ENCODE measurements at places on chromosomes 3 and 15.

DNA sequence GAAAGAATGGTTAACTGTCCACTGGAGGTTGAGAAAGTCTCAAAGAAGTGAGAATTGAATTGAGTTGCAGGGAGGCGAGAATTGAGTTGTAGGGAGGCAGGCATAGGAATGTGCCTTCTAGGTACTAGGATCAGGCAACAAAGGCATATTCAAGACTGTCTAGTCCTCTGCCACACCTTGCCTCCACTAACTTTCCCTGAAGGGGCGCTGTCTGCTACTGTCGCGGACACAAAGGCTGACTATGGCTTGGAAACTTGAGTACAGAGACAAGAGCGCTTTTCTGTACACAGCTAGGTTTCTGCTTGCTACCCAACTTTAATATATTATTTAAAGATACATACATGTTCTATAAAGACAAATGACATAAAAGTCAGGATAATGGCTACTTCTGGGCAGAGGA lies 10.4 kb upstream of the FBXL22 start:
- no peak for DNase-seq

- no peak for DNase-seq
These were observed 8.4 kb upstream of the CA12 start for GRCh38 chr15:63389902-63390670.

DNA sequence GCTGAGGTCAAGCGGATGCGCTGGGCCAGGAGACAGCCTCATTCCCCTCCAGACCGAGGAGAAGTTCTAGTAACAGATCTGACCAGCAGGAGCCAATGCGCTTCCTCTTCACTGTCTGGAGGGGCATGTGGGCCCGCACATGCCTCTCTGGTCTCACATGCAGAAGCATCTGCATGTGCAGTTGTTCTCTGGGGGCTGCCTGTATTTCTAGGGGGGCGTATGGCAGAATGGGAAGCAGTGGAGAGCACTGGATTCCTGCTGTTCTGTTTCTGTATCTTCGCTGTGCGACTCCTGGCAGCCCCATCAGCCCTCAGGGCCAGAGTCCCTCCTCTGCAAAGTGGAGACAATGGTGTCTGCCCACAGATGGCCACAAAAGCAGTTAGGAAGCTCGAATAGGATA lies 170.4 kb upstream of the IQSEC1 start:
- DNase-seq, result no peak

DNA sequence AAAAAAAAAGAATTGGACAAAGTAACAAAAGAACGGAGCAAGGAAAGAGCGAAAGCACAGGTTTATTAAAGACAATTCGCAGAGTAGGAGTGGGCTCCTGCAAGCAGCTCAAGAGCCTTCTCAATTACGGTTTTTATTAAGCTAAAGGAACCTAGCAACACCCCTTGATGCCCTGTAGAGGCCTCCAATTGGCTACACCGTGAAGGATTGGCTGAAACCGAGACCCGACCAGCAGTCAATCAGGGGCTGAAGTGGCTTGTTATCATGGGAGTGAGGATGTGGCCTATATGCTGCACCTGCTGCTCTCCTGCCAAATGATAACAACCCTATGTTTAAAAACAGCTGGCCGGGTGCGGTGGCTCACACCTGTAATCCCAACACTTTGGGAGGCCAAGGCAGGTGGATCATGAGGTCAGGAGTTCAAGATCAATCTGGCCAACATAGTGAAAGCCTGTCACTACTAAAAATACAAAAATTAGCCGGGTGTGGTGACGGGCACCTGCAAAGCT lies 20.4 kb upstream of the AP3B2 start:
- DNase-seq, result no peak

DNA sequence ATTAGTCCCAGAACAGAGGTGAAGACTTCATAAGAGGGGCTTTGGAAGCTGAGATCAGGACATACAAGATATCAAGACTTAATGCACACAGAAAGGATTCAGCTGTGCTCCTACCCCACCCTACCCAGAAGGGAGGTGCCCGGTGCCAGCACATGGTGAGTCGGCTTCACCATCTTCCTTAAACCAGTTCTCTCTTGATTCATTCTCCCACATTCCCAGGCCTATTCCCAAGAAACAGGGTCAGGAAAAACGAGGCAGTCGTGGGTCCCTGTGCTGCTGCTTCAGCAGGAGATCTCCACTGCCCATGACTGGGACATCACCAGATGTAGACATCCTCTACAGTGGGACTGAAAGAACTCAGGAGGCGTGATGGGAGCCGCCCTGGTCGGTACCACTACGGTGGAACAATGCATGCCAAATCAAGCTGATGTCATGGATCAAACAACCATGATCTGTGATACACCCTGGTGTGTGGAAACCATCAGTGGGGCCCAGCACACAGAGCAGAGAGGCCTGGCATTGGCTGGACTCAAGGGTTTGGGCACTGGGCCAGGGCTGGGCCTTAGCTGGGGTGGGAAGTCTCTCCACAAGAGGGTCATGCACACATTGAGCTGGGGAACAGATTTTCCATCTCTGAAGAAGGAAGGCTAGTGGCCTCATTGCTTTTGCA lies 41.9 kb downstream of the CCDC12 start:
- no peak for DNase-seq

GRCh38 chr3:34078418-34078817 lies 280.0 kb downstream of the PDCD6IP start:
- DNase-seq, result no peak

DNA sequence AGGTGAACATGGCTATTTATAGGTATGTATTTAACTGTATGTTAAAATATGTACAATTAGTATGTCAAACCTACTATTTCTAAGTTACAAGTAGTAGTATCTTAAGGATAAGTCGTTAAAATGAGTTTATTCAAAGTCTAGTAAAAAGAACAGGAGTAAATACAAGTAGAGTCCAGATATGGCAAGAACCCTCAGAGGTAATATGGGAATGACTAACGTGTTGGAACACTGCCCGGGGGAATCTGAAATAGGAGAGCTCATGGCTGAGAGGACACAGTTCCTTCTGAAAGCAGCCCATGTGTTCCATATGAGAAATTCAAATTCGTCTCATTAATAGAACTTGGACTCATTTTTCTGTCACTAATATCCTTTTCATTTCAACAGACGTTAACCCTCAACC lies 158.8 kb downstream of the CLSTN2 start:
- peak; percentile 25 for DNase-seq

DNA sequence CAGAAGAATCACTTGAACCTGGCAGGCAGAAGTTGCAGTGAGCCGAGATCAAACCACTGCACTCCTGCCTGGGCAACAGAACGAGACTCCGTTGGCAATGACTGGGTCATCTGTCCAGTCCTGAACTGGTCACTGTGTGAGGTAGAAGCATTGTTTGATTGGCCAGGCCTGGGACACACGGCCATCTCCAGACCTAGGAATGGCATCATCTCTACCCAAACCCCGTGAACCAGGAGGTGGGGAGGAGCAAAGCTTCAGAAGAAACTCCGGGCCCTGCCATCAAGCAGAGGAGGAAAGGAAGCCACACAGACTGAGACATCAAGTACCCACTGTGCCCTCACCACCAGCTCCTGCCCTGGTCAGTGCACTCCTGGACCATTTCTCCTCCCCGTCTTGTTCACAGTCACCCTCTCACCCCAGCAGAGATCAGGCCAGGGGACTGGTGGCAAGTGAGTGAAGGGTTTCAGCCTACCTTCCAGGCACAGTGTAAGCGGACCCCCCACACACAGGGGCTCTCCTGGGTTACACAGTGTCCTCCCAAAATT lies 31.6 kb downstream of the GOLGA6L2 start:
- DNase-seq, result no peak

DNA sequence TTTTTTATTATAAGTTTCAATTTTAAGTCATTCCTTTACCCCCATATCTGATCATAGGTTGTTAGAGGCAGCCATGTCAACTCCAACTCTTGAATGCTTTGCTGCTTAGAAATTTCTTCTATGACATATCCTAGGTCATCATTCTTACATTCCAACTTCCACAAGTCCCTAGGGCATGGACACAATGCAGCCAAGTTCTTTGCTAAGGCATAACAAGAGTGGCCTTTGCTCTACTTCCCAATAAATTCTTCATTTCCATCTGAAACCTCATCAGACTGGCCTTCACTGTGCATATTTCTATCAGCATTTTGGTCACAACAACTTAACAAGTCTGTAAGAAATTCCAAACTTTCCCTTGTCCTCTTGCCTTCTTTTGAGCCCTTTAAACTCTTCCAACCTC lies 28.5 kb downstream of the TRIM42 start:
- no peak for DNase-seq

DNA sequence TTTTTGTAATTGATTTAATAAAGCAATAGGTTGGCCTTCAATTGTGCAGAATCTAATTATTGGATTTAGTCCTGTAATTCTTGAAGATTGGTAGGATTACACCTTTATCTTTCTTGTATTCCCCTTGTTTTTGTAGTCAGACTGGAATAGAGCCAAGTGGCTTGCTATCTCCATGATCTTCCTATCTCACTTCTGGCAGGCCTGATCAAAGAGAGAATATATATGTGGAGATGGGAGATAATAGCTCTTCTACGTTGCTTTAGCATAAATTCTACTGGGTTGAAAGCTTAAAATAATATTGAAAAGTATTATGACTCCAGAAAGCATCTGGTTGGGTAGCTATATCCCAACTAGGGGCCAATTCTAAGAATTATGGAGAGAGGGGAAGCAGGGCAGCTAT lies 16.9 kb upstream of the IFT57 start:
- DNase-seq, result no peak

DNA sequence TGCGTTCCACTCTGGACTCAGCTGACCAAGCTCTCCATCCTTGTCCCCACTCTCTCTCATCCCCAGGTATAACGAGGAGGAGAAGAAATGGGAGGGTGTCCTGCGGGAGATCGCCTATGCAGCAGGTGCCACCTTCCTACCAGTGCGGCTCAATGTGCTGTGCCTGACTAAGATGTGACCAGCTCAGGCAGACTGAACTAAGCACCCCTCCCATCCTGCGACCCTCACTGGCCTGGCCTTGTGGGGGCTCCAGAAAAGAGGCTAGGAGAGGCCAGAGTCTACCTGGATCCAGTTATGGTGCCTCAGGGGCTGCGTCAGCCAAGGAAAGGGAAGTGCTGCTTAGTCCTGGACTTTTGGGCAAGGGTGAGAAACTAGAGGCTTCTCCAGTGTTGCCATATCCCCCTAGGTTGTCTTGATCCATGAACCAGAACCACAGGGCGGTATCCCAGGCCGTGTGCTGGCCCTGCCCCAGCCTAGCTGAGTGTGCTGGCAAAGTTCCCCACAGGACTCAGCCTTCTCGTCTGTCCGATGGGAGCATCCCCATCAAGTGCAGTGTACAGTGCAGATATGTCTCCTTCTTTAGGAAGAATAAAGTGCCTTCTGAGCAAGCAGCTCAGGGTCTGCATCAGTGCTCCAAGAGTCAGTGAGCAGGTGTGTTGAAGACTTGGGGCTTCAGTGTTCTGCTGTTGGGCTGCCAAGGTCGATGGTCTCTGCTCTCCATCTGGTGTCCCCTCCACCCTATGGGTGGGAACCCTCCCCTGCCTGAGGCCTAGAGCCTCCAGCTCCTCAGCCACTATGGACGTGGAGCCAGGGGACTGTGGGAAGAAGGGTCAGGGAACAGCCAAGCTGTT lies 6.7 kb downstream of the KLHL40 start:
- DNase-seq, result no peak

- no peak for DNase-seq
These were observed 8.1 kb downstream of the FOXP1 start for GRCh38 chr3:71575433-71575832.

DNA sequence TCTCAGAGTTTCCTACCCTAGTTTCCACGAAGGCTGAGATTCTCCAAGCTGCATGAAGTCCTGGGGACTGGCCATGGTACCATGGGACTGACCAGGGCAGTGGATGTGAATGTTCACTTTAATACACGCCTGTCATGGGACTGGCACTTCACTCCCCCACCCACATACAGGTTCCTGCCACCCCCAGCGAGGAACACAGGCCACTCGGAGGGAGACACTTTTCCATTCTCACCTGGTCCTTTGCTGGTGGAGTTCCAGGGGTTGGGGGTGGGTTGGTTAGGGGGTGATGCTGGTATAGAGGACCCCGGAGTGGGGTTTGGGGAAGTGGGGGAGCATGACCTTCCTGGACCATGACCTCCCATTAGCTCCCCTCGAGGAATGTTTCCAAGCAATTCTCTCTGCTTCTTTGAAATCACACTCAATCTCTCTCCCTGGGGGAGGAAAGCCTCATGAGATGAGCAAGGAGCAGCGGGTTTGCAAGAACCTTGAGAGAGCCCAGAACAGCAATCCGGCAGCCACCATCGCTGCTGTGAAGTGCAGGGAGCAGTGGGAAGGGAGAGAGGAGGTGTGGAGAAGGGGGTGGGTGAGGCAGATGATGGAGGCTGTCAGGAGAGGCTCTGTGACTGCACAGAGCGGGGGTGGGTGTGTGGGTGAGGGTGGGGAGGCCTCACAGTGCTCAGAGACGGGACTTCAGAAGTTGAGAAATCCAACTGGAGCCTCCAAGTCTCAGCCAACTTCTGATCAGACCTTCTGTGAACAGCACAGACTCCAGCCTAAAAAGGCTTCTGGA lies 69.7 kb downstream of the ADCY5 start:
- no peak for DNase-seq

DNA sequence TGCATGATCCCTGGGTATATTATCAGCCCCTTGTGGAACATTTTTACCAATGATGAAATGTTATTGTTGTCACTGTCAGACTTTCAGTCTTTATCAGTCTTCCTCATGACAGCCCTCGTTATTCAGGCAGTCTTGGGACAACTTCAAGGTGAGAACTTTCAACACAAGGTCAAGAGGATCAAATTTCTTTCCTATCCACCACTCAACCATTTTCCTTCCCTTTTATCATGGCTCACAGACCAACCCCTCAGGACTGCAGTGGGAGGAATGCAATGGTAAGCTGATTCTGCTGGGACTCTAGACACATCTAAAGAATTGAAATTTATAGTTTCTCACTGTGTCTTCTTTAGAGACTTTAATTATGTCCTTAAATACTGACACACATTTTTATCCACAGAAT lies 107.0 kb upstream of the LSAMP start:
- DNase-seq, result no peak

- DNase-seq, result peak; percentile 56
These were observed 141.9 kb downstream of the PGPEP1L start for GRCh38 chr15:98865397-98866339.

DNA sequence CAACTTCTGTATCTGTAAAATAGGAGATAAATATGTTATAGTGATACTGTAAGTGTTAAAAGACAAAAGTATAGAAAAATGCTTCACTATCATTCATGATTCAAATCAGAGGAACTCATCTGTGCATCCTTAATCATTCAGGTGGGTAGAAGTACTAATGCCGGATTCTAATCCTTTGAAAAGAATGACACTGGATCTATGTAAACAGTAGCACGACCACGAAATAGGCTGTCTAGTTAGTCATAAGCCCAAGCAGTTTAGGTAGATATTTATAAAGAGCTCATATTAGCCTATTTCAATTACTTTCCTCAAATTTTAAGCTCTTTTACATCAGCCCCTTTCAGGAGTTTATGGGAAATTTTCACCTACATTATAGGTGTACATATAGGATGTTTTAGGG lies 437.9 kb downstream of the SOX2 start:
- DNase-seq, result no peak

DNA sequence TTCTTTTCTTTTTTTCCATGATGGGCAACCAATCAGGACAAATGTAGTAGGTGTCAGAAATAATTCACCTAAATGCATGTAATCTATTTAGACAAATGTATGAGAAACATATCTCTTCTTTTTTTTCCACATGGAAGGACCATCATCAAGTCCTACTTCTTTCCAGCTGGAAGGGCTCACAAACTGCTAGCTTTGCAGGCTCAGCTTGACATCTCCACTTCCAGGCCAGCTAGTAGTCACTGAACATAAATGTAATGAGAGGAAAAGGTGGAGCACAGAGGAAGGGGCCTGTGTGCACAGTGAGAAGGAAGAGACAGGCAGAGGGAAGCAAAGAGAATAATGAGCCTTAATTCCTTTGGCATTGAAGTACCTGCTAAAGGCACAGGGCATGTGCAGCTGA lies 504.9 kb downstream of the MCTP2 start:
- DNase-seq, result no peak
